ENCODE measurements at places on chromosomes 4 and X. TPM values are rescaled to one million over a fixed set of nuclear protein-coding genes. Genes with fewer than 3 reads are reported as not detected.

BEX4 gene
- total RNA-seq = 43.4 TPM

CLDN22 gene
- total RNA-seq = not detected

CT45A5 gene
- total RNA-seq = not detected

GLUD2 gene
- total RNA-seq = 0.53 TPM

OPHN1 gene
- total RNA-seq = 3.7 TPM

ANTXR2 gene
- total RNA-seq = 34.7 TPM

MEPE gene
- total RNA-seq = not detected

S100G gene
- total RNA-seq = not detected

PCSK1N gene
- 62.0 TPM for total RNA-seq

MGAT4D gene
- not detected for total RNA-seq

SRPK3 gene
- not detected for total RNA-seq

AADAT gene
- 10.3 TPM for total RNA-seq

FAM241A gene
- total RNA-seq = 1.5 TPM

IL15 gene
- 4.8 TPM for total RNA-seq

AKAP14 gene
- total RNA-seq = not detected

RIBC1 gene
- 0.34 TPM for total RNA-seq

TBX22 gene
- not detected for total RNA-seq

CT45A2 gene
- total RNA-seq = not detected

GRSF1 gene
- total RNA-seq = 112 TPM

PPP4R3C gene
- total RNA-seq = not detected

PPEF2 gene
- not detected for total RNA-seq

HGFAC gene
- total RNA-seq = 0.52 TPM

SPANXN5 gene
- total RNA-seq = not detected

TLR2 gene
- total RNA-seq = 0.79 TPM

STARD8 gene
- 1.0 TPM for total RNA-seq

OTC gene
- total RNA-seq = not detected

NPY2R gene
- total RNA-seq = not detected

L1CAM gene
- 347 TPM for total RNA-seq

VEGFC gene
- total RNA-seq = 24.2 TPM

NUP62CL gene
- not detected for total RNA-seq

MUC7 gene
- total RNA-seq = not detected

CACNA1F gene
- total RNA-seq = not detected

PHEX gene
- total RNA-seq = 0.24 TPM

SMS gene
- total RNA-seq = 134 TPM

NMU gene
- not detected for total RNA-seq

FMR1NB gene
- total RNA-seq = not detected

ASMT gene
- not detected for total RNA-seq

PDZD4 gene
- total RNA-seq = 9.9 TPM

MAMLD1 gene
- total RNA-seq = 6.6 TPM

XK gene
- total RNA-seq = 0.17 TPM

SRPX gene
- total RNA-seq = 60.1 TPM

SAT1 gene
- 202 TPM for total RNA-seq
